NCI-H2029 (cell line): ENCODE measurements at places on chromosomes 12 and 14.
A peak's percentile ranks its signal among the peaks of the same experiment; 100 is the strongest.

DNA sequence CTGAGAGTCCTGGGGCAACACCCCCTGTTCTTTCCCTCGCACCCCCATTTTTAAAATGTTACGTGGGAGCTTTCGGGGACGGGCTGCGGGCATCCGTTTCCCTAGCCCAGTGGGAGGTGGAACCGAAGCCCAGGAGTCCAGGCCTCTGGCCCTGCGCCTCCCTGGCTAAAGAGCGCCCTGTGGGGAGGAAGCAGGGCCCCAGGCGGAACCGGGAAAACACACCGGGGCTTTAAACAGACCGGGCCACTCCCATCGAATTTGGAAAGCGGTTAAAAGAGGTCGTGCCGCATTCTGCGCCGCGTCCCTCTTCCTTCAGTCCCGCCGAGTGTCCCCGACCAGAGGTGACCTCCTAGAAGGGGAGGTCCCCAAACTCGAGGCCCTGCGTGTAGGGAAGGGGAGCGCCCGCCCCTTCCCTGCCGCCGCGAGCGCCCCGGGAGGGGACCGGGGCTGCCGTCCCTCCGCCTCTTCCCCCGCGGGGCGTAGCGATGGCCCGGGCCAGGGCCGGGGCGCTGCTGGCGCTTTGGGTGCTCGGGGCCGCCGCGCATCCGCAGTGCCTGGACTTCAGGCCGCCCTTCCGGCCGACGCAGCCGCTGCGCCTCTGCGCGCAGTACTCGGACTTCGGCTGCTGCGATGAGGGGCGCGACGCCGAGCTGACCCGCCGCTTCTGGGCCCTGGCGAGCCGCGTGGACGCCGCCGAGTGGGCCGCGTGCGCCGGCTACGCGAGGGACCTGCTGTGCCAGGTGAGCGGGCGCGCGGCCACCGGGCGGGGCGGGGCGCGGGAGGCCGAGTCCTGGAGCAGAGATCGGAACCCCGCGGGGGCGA is at the start of gene HHIPL1:
HHIPL1 (plus strand) TSS at position 407 of the 822 bp plus-strand sequence; CDS start at position 486, 79 bp downstream.
- no peak for DNase-seq

- DNase-seq, result peak; percentile 43
These were observed 43.0 kb downstream of the EVL start for GRCh38 chr14:100108042-100108825.

DNA sequence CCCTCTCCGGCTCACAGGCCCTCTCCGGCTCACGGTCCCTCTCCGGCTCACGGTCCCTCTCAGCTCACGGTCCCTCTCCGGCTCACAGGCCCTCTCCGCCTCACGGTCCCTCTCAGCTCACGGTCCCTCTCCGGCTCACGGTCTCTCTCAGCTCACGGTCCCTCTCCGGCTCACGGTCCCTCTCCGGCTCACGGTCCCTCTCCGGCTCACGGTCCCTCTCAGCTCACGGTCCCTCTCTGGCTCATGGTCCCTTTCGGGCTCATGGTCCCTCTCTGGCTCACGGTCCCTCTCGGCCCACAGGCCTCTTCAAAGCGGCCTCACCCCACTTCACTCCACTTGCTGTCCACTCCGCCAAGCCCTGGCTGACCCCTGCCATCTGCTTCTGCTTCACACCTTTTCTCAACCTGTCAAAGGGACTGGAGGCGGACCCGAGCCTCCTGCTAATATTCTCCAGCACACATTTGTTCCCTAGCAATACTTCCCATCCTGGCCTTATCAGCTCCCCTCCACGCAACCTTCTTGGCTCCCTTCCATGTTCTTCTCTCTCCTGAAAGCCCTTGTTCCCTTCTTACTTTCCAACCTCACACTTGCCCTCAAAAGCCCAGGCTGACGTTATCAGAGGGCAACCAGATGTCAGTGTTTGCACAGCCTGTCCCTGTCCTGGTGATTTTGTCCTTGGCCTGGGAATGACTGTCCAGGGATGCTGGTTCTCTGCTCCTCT is 176.7 kb downstream of the CALM1 start:
- no peak for DNase-seq

DNA sequence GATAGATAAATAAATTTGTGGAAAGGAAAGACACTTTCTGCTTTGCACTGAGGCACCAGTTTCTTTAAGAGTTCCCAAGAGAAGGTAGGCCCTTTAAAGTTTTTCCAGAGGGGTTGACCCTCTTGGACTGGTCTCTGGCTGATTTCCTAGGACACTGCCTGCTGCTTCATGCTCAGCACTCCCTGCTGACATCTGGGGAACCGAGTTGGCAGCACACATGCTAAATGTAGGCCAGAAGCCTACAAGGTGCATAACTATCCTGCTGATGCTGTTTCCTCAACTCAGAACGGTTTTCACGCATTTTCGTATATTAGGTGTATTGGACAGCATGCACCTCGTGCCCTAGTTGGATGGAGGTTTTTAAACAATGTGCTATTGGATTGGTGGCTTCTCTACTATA is 887.2 kb upstream of the SEL1L start:
- DNase-seq, result no peak

DNA sequence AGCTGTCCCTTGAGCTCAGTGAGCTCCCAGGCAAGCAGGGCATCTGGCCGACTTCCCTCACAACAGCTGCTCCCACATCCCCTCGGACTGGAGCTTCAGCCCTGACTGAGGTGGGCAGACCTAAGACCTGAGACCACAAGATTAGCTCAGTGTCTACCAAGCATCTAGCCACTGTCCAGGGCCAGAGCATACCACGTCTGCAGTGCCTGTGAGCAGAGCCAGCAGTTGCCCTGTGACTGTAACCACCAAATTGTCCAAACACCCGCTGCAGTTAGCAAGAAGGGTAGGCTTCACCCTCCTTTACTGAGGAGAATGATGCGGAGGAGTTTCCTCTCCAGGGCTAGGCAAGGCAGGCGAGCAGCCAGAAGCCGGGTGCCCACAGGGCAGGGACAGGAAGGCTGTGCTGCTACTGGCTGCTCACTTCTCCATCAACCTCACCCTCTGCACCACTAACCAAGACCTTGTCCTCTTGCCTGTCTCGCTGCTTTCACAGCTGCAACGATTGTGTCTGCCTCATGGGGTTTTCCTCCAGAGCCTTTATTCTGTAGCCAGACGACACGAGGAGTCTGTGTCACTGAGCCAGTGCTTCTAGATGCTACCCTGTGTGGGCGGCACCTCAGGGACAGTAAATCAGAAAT is 53.9 kb downstream of the ANAPC7 start:
- no peak for DNase-seq

GRCh38 chr12:123389560-123390351 is 5.8 kb downstream of the KMT5A start:
- no peak for DNase-seq
